Activated T-cell treated with anti-CD3 and anti-CD28 coated beads for 48 hours (primary cell): ENCODE measurements at places on chromosomes 4 and X.

GRCh38 chrX:105829011-105829410 lies 6.7 kb downstream of the NRK start:
- DNase-seq: no peak

DNA sequence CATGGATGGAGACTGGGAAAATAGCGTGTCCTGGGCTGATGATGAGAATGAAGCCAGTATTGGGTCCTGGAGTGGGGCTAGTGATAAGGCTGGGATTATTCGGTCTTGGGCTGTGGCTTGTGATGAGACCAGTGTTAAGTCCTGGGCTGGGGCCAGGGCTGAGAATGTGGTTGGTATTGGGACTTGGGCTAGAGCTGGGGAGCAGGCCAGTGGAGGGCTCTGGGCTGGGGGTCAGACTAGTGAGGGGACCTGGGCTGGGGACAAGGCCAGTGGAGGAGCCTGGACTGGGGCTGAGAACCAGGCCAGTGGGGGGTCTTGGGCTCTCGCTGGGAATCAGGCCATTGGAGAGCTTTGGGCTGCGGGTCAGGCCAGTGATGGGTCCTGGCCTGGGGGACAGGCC lies 6.7 kb downstream of the ARMCX4 start:
- DNase-seq: no peak

GRCh38 chrX:45322382-45322781 lies 121.7 kb upstream of the DIPK2B start:
- DNase-seq: no peak

GRCh38 chrX:1535241-1536041 lies 1.5 kb downstream of the P2RY8 start:
- DNase-seq: peak; percentile 58

DNA sequence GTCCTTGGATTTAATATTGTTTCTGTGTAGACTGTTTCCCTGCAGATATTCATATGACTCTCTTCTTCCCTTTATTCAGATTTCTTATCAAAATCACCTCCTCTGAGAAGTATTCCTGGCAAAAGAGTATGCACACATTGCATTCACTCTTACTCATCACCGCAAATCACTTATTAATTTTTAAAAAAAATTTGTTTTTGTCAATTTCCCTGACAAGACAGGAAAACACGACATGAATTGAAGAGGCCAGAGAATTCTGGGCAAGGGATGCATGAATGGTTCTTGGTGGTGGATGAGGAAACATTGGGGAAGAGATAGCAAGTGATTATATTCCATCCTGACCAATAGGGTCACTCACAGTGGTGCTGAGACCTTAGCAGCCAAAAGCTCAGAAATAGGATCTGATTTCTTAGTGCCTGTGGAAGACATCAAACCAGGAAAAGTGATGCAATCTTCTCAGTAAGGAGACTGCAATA lies 522.5 kb upstream of the AGA start:
- no peak for DNase-seq
